ENCODE measurements at places on chromosomes 5 and 9.

GRCh38 chr9:27714388-27714787 lies 141.1 kb upstream of the C9orf72 start:
- DNase-seq: no peak

- no peak for DNase-seq
Measured at GRCh38 chr5:860506-861150, 9.8 kb upstream of the ZDHHC11 start.

- no peak for DNase-seq
Measured at GRCh38 chr5:176754376-176754973, 55.9 kb upstream of the UNC5A start.

DNA sequence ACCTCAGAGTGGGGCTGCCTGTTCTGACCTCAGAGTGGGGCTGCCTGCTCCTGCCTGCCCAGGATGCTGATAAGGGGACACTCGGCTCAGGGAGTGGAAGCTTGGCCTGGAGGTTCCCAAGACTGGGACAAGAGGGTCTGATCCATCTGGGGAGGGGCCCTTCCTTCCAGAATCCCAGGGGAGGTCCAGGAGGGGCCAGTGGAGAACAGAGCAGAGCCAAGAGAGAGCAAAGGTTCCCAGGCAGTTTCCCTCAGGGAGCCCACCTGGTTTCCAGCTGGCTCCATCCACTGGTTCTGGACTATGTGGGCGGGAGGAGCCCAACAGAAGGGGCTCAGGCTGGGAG lies 49.1 kb upstream of the RNU6ATAC start:
- DNase-seq: no peak

- DNase-seq: no peak
Measured at GRCh38 chr5:17441351-17441750, 56.7 kb upstream of the TAF11L2 start.

DNA sequence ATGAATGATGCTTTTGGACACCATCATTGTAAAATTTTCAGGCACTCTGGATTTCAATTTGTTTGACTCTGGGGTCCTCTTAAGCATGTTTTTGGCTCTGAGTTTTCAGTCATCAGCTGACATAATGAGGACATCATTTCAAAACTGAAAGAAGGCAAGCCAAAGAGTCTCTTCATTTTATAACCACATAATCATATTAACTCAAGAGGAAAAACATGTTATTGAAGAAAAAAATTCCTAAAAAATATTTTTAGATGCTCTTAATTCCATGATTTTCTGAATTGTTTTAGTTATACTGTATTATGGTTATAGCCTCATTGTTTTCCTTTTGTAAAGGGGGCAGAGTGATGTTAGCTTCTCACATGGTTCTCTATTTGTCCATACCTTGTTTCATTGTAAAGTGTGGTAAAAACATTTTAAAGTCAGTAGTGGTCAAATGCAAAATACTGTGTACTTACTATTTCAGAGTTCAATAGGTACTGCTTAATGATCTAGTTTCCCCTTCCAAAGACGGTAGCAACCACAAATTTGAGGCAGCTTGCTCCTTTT lies 472.1 kb downstream of the DMRT2 start:
- DNase-seq: no peak

DNA sequence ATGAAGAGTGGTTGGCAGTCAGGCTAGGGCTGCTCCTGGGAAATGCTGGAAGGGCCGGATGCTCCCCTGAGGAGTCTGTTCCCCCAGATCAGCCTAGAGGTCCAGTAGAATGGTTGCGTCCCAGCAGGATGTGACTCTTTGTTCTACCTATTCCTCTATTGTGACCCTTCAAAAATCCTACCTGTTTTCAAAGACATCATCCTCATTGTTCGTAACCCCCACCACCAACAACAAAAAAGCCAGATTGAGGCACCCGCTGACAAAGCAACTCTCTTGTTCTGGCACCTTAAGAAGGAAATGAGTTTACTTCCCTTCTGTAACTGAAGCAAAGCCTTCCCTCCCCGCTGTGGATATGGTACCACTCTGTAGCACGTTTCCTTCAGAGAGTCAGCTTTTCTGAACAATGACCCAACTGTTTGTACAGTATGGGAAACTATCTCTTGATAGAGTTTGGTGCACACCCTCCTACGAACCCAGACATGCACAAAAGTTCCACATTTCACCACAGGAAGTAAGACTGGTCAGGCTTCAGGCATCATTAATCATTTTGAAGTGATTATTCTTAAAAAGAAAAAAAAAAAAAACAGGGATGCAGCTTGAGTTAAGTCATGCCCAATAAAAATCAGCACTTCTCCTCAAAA lies 207.2 kb downstream of the ENC1 start:
- DNase-seq: no peak

- DNase-seq: no peak
Measured at GRCh38 chr5:170945275-170945674, 83.5 kb downstream of the RANBP17 start.

GRCh38 chr5:119031011-119031886 lies 39.6 kb upstream of the DMXL1 start:
- DNase-seq: no peak

DNA sequence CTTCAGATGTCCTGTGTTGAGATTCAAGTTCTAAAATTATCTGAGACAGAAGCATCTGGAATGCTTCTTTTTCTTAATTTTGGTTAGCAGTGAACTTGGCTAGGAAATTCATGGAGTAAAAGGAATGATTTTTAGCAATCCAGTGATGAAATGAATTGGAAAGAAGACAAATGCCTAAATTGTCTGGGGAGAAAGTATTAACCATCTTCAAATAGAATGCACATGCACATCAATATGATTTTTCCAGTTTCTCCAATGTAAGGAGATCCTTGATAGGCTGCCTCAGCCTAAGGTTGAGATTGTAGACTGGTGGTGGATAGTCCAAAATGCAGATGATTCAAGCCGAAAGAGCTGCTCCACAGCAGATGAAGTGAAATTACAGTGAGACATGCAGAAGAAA lies 106.7 kb downstream of the PCSK5 start:
- DNase-seq: no peak

DNA sequence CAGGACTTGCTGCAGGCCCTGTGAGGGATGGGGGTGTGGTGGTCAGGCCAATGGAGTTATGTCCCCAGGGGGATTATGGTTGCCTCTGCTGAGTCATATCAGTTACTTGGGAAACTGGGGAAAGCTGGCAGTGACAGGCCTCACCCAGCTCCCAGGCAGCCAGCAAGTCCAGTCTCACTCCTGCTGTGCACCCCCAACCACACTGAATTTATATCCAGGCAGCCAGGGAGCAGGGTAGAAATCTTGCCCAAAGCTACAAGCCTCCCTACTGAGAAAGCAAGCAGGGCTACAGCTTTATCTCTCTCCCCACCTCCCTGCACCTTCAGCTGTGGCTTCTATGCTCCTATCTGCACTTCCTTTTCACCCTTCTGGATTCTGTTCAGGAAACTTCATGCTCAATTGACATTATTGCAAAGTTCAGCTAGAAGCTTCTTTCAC lies 2076.0 kb upstream of the CDH9 start:
- DNase-seq: no peak

GRCh38 chr9:131370638-131371037 lies 23.2 kb upstream of the PRRC2B start:
- no peak for DNase-seq

GRCh38 chr9:126069400-126069955 lies 257.2 kb upstream of the MVB12B start:
- DNase-seq: no peak

- DNase-seq: no peak
Measured at GRCh38 chr9:91751922-91752321, 198.1 kb downstream of the ROR2 start.

DNA sequence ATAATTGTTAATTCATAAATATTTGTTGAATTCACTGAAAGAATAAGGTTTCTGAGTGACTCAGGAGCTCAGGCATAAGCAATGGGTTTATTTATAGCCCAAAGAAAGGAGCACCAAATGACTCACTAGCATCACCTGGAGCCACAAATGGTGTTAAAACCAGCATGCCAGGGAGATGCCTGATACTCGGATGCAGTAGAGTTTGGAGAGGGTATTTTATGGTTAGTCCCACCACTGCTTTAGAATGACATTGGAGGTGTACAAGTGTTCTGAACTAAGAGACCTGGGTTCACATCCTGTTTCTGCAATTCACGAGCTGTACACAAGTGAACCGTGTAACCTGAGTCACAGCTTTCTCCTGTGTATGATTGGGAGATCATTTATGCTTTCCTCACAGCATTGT lies 25.2 kb downstream of the CCL28 start:
- DNase-seq: no peak

DNA sequence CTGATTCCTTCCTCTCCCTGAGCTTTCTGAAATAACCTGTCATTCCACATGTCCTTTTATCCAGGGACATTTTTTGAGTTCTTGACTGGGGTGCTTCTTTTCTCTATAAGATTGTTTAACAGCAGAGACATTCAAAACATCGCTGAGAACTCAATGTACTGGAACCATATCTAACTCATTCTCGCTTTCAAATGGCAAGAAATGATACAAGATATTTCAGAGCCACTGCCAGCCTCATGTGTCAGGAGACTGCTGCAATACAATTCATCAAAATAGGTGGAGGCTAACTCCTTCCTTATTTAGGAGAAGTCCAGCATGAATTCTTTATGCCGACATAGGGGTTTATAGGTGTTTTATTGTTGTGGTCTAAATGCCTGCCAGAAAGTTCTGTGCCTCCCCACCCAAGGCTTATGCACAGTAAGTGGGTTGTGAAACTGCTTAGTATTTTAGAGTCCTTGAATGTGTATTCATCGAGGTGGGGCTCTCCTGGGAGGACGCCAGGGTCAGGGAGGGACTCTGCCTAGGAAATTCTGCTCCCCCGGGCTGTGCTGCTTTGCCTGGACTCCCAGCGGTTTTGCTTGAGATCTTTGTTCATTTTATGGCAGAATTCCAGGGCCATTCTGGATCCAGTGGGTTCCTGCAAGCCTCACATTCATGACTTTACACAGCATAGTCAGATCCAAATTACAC lies 53.9 kb downstream of the ZNF474 start:
- no peak for DNase-seq

- DNase-seq: no peak
Measured at GRCh38 chr5:132759114-132760048, 12.2 kb downstream of the CCNI2 start.

DNA sequence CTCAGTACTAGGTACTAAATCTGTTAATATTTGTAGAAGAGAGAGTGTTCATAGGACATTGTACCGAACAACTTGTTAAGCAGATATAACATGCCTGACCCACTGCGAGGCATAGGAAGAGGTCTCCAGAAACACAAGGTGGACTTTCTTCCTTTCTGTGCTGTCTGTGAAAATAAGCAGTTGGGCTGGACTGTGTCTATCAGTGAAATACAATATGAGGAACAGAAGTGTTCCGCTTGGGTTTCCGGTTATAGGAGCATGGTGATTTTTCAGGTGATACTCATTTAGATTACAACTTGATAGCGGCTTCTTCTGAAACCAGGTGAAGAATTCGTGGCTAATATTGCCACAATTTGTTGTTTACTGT lies 60.9 kb upstream of the TLR4 start:
- no peak for DNase-seq

GRCh38 chr5:142129446-142130066 lies 21.0 kb downstream of the NDFIP1 start:
- no peak for DNase-seq

- DNase-seq: no peak
Measured at GRCh38 chr9:125521462-125522327, 185.3 kb downstream of the MAPKAP1 start.

GRCh38 chr9:1456301-1457024 lies 406.3 kb downstream of the DMRT2 start:
- DNase-seq: no peak

DNA sequence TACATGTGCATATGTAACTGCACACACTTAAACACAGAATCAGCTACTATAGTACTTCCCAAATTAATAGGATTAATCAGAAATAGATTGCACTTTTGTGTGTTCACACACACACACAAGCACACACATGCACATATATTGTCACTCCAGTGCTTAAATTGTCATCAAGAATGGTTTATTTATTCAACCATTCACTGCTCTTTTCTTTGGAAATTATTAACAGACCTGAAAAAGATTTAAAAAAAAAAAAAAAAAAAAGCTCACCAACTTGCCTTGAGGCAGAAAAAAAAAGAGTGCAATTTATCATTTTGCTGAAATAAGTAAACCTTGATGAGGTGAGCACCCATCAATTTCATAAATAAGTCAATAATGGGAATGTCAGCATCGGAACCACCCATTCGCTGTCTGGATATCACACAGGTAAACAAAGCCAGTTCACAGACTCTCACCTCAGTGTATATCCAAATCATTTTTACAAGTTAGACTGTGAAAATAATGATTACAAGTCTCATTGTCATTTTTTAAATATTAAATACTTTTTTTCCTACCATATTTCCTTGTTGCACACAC lies 562.8 kb downstream of the BNC2 start:
- no peak for DNase-seq

- no peak for DNase-seq
Measured at GRCh38 chr9:127890053-127890452, 9.3 kb downstream of the ST6GALNAC6 start.

DNA sequence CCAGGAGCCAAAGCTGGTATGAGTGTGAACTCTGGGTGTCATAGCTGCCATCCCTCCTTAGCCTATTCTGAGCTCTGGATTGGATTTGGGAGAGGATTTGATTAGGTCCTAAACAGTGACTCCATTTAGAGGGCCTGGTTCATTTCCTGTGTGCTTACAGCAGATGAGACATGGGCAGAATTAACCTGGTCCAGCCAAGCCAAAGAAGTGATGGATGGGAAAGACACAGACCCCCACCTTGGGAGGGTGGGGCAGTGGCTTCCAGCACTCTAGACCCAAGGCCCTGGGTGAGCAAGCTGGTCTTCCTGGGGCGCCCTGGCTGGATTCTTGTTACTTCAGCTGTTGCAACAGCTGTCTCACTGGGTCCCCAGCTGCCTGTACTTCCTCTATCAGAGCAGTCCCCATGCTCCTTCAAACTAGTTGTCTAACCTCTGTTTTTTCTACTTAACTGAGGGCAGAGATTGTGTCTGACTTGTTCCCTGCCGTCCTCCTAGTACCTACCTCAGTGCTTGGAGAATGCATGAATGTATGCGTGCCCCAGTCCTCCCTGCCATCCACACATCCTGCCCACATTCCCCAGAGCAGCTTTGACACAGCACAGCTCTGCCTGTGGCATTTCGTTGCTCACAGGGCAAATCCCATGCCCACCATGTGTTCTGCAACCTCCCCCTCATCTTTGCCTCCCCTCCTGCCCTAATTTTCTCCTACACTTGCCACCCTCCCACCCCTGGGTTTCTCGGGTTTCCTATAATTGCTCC lies 115.9 kb downstream of the RGS3 start:
- no peak for DNase-seq

All from stimulated activated CD4-positive, alpha-beta T cell treated with anti-CD3 and anti-CD28 coated beads, TNF-alpha, amount 100 ng/mL, for 4 hours (primary cell).